Neural crest cell (in vitro differentiated cells): ENCODE measurements at places on chromosomes 13 and 19.

DNA sequence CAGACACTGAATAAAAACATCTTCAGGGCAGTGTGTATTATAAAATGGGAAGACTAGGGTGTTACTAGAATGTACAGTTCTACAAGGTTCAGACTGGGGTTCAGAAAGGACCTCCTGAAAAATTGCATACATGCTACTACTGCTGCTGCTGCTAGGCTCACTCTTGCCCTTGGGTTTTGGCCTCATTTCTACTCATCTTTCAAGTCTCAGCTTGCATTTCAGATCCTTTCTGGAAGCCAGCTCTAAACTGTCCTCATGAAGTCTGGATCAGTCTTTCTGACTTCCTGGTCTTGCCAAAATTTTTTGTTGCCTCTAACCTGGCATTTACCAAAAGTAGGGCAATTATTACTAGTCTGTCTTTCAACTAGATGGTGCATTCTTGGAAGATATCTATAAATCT lies 393.3 kb downstream of the DIAPH3 start:
- no peak for DNase-seq

- DNase-seq = no peak
Observed at GRCh38 chr13:64029343-64030093, 2613.9 kb upstream of the PCDH20 start.

GRCh38 chr13:51276636-51277035 lies 54.4 kb downstream of the FAM124A start:
- DNase-seq = no peak

DNA sequence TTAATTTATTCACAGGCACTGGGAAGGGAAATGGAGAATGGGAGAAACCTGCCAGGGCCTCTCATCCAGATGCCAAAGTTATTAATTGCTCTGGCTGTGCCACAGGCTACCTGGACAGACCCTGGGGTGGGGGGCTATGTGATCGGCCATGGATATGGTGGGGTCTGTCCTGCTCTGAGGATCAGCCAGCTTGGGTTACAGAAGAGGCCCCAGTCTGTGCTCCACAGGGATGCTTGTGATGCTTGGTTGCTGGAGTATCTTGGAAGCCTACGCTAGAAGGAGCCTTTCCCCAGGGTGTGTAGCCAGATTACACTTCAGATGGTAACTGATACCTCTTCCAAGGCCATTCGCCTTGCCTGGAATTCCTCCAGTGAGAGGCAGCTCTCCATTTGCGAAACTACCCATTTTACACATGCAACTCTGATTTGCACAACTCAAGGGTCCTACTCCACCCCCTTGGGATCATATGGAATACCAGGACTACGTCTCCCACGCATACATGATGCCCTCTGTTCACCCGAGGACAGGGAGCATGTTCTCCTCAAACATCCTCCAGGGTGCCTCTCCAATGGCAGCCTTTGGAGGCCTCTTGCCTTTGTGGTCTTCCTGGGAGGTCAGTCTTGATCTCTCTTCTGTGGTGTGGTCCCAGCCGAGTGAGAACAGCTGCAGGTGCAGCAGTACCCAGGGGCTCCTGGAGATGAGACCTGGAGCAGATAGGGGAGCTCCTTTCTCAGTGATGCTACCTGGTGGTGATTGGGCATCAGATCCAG lies 186.6 kb upstream of the TSHZ3 start:
- no peak for DNase-seq

DNA sequence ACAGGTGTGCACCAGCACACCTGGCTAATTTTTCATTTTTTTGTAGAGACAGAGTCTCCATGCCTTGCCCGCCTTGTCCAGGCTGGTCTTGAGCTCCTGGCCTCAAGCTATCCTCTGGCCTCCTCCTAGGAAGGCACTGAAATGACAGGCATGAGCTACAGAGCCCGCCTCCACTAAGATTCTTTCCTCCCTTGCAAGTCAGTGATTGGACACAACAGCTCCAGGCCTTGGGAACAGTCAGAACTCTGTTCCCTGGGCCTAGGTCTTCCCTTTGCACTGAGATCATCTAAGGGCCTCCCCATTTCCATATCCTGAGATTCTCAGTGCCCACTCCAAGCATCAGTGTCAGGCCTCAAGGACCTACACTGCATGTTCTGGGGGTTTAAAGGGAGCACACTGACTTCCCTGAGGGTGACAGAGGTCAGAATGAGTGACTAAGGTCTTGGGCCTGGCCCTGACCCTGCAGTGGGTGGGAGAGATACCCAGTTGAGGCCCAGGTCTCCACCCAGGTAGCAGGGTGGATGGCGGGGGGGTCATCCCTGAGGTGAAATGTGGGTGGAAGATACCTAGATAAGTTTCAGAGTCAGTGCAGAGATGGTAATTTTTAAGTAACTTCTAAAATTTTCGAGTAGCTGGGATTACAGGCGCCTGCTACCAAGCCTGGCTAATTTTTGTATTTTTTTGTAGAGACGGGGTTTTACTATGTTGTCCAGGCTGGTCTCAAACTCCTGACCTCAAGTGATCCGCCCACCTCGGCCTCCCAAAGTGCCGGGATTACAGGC lies 17.3 kb upstream of the ERCC1 start:
- no peak for DNase-seq

GRCh38 chr13:111521030-111521429 lies 200.6 kb downstream of the TEX29 start:
- DNase-seq = no peak

- DNase-seq = no peak
Observed at GRCh38 chr13:113616281-113616906, 31.8 kb downstream of the TFDP1 start.

- DNase-seq = no peak
Observed at GRCh38 chr13:76043874-76044273, 407.7 kb downstream of the LMO7 start.

DNA sequence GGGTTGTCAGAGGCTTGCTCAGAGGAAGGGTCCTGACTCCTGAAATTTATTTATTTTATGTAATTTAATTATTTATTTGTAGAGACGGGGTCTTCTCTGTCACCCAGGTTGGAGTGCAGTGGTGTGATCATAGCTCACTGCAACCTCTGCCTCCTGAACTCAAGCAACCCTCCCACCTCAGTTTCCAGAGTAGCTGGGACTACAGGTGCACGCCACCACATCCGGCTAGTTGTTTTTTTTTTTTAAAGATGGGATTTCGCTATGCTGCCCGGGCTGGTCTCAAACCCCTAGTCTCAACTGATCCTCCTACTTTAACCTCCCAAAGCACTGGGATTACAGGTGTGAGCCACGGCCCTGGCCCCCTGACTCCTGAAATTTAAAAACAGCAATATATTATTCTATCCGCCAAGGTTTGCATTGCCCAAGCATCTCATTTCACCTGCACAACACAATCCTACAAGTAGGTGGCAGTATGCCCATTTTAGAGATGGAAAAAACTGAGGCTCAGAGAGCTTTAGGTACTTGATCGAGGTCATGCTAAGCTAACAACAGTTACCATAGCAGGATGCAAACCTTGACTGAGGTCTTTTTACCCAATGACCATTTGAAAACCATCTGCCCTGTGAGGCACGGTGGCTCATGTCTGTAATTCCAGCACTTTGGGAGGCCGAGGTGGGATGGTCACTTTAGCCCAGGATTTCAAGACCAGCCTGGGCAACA lies 18.1 kb downstream of the ARHGEF18 start:
- no peak for DNase-seq

GRCh38 chr19:55116232-55116858 lies 1.1 kb downstream of the PPP1R12C start:
- DNase-seq = peak; percentile 29

DNA sequence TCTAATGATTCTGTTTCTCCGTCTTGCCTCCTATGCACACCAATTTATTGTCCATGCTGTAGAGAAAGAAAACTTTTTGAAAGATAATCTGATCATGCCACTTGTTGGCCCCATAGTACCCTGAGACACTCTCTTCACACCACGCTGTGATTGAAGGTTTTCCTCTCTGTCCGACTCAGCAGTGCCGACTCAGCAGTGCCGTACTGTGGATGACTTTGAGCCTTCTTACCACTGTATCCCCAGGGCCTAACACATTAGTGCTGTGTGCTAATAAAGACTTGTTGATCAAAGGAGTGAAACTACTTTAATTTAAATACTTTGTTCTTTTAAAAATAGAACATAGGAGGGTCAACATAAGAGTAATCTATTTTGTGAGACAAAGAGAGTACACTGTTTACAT lies 429.6 kb downstream of the KLF12 start:
- no peak for DNase-seq
